ENCODE measurements at places on chromosomes 5 and 9.

DNA sequence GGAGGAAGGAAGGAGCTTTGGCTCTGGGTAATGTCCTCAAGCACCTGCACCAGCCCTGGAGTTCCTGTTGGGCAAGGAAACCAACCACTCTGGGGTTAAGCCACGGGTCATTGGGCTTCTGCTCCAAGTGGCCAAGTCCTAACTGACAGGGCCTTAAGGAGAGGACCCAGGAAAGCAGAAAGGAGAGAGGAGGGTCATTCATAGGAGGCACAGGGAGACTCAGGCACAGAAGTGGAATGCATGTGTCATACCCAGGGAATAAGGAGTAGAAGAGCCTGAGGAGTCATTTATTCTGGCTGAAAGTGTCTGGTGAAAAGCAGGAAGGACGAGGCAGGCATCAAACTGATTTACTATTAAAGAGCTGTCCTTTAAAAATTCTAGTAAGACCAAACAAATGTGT lies 129.2 kb downstream of the DMRT2 start:
- no peak for DNase-seq

DNA sequence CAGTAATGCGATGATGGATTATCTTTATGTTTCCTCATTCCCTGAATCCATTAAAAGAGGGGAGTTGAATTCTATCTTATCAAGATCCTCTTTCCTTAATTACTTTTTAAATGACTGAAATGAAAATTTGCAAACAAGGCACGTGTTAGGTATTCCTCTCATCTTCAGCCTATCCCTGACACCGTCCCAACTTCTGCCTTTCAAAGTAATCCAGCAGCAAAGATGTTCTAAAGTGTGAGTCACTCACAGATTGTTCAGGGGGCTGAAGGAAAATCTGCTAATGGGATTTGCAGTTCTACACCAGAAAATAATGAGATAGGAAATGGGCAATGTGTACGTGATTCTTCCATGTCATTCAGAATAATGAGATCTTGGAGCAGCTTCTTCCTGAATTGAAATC lies 403.0 kb downstream of the ARHGEF28 start:
- DNase-seq = no peak

GRCh38 chr5:153237671-153238332 lies 252.7 kb upstream of the GRIA1 start:
- DNase-seq = no peak

DNA sequence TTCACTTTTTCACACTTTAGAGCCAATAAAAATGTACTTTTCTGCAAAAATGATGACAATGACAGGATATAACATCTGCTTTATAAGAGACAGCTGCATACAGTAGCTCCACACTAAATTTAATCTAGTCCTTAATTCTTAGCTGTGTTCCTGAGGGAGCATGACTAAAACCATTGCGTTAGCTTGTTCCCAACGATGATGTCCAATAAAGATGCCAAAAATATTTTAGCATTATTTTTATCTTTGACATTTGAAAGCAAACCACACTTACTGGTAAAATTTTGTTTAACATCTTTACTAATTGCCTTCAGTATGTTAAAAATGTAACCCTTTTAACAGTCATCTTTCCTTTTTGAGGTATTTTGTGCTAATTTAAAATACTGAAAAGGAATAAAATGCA lies 382.7 kb downstream of the CHSY3 start:
- DNase-seq = no peak

GRCh38 chr9:16348531-16348930 lies 521.9 kb downstream of the BNC2 start:
- no peak for DNase-seq

DNA sequence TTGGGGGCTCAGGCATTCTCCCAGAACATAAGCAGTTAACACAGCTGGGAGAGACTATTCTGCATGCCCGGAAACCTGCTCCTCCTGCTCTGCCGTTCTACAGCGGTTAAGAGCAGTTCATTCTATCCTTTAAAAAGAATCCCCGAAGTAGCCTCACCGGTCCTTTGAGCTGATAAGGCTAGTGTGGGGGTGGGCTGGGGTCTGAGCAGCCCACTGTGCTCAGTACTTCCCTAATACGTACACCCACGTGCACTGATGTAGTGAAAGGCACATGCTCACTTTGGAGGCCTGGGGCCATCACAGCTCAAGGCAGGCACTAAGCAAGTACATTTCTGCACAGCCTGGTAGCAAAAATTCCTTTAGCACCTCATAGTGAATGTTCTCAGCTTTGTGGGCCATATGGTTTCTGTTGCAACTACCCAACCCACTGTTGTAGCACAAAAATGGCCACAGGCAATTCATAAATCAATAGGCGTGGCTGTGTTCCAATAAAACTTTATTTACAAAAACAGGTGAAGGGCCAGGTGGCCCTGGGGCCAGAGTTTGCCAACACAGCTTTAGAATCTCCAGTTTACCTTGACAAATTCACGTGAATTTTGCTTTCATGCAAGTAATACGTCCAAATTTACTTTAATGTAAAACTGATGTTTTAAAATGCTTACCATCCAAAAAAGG lies 136.4 kb downstream of the ZNF354C start:
- DNase-seq = no peak

DNA sequence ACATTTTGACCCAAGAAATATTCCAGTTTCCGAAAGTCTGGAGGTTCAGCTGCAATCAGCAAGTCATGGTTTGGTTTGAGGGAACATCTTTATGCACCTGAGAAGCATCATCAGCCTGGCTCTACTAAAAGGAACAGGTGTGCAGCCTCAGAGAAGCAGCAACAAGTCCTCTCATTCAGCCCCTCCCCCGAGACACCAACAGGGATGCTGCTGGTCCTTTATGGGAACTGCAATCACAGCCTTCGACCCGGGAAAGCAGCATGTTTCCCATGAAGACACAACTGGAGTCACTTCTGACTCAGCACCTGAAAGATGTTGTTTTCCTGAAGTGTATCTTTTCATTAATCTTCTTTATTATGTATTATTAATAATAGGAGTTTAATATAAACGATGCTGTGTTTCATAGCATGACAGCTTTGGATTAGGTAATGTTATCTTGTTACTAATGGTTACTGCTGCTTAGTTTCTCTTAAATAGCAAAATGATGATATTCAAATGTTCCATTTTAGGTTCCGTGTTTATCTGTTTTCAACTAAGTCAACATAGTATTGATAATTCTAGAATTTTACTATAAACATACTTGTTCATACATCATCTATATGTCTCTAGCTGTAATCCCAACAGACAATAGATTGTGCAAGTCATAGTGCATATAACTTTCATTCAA lies 15.6 kb upstream of the NREP start:
- no peak for DNase-seq

- no peak for DNase-seq
Measured at GRCh38 chr9:124863371-124863871, 1.5 kb downstream of the ARPC5L start.

DNA sequence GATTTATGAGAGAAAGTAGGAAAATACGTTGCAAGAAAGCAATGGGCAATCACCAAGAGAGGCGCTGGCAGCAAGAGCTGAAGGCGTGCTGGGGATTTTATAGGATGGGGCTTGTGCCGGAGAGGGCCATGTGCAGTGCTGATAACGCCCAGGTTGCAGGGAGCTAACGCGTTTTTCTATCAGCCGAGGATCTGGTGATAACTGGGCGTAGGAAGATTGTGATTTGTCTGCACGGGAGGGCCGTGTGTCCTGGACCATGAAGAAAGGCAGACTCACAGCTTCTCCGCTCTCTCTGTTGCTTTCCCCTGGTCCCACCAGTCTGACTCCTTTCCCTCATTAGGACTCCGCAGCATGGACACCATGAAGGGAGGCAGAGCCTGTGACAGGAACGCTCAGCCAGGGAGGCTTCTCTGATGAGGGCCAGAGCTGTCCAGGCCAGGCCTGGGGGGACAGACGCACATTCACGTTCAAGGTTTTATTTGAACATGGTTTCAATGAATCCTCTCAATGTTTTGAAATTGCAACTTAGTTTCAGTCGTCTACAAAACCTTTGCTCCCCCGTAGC lies 11.9 kb upstream of the CACNA1B start:
- DNase-seq = no peak

DNA sequence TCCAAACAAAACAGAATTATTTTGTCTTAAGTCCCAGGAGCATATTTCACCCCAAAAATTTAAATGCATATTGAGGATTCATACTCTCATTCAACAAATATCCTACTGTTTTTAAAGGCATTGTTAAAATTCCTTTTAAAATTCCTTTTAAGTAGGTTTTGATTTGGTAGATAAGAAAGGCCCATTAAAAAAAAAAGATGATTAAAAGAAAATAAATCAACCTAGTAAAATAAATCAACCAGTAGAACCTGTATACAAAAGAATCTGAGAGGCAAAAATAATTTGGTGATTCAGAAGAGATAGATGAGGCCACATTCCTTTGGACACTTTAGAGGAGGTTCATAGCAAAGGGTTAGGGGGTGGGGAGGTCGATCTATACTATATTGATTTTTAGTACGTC lies 585.3 kb upstream of the TLE4 start:
- DNase-seq = no peak

All from stimulated activated CD4-positive, alpha-beta T cell treated with anti-CD3 and anti-CD28 coated beads, Interleukin-4, amount 100 ng/mL, for 48 hours (primary cell).